ENCODE measurements at places on chromosomes 4 and X. TPM values are rescaled to one million over a fixed set of nuclear protein-coding genes. Genes with fewer than 3 reads are reported as not detected.
A peak's percentile ranks its signal among the peaks of the same experiment; 100 is the strongest.

GRCh38 chr4:185717377-185717741 lies 94.6 kb downstream of the SORBS2 start:
- H3K27ac ChIP-seq, result peak overlapping the region; percentile 73
- H3K4me3 ChIP-seq, result peak overlapping the region; percentile 55
- H3K27me3 ChIP-seq, result no peaks in the 10 kb centered on the region
- DNase-seq, result no peak
- H3K4me1 ChIP-seq, result peaks cover 70% of the 10 kb centered on the region

- no peaks in the 10 kb centered on the region for H3K4me1 ChIP-seq
- no peak for DNase-seq
Observed at GRCh38 chr4:8171266-8171665, 12.7 kb upstream of the ABLIM2 start.

Gene MGAT4D
- total RNA-seq, result not detected

Gene OGT
- 162 TPM for total RNA-seq

DNA sequence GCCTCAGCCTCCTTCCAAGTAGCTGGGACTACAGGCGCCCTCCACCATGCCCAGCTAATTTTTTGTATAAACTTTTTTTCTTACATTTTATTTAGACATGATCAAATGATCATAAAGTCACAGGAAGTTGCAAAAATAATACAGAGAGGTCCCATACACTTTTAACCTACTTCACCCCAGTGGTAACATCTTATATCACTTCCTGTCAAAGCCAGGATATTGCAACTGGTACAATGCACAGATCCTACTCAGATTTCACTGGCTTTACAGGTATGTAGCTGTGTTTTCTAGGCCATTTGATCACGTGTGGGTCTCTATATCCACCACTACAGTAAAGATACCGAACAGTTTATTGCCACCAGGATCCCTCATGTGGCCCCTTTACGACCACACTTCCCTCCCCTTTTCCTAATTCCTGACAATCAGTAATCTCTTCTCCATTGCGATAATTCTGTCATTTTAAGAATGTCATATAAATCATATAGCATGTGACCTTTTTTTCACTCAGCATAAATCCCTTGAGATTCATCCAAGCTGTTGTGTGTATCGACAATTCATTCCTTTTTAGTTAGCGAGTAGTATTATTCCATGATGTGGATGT lies 18.0 kb downstream of the RPS6KA3 start:
- no peak overlapping the region for H3K27ac ChIP-seq
- H3K4me3 ChIP-seq, result no peak overlapping the region
- H3K36me3 ChIP-seq, result peaks cover 4% of the 10 kb centered on the region
- H3K27me3 ChIP-seq, result no peaks in the 10 kb centered on the region

DNA sequence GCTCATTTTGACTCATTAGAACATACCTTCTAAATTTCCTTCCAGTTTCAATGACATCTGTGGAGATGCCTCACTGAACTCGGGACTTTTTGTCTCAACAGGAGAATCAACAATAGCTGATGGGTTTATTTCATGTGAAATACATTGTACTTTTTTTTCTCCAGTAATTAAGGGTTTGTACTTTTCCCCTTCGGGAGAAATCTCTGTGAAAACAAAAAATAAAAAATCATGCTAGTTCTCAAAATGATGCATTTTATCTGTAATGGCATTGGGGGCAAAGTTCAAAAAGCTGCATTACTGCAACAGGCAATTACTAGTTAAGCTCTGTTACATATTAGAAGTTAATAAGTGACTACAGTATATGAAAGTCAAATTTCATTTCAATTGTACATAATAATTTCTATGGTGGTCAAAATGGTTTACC lies 167.3 kb upstream of the SH3RF1 start:
- H3K4me3 ChIP-seq, result no peak overlapping the region
- no peak for DNase-seq
- no peaks in the 10 kb centered on the region for H3K27me3 ChIP-seq

GRCh38 chrX:47226531-47227333 lies 6.1 kb upstream of the USP11 start:
- H3K4me1 ChIP-seq, result peaks cover 15% of the 10 kb centered on the region
- DNase-seq, result no peak
- no peaks in the 10 kb centered on the region for H3K27me3 ChIP-seq
- H3K36me3 ChIP-seq, result peaks cover 55% of the 10 kb centered on the region

Gene FABP2
- not detected for total RNA-seq

Gene ARHGAP36
- not detected for total RNA-seq

DNA sequence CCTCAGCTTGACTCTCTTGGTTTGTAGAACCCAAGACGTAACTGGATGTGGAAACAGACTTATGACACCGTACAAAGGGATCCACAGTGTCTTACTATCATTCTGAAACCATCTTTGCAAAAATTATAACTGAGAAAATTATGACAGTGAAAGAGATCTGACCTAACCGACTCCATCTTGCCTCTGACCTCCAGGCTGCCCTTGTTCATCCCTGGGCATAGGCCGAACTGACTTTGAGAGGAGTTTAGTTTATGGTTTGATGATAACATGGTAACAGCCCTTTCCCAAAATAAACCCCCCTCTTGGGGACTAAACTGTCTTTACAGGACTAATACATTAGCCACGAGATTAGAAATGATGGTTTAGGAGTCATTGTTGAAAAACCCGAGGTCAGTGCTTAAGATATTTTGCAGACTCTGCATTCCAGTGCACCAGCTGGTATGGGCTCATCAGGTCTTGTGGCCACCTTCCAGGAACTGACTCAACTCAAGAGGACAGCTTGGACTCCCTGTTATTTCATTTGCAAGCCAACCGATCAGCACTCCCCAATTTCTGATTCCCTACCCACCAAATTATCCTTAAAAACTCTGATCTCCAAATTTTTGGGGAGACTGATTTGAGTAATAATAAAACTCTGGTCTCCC lies 49.6 kb downstream of the CASP3 start:
- no peak overlapping the region for H3K4me3 ChIP-seq
- H3K4me1 ChIP-seq, result peaks cover 21% of the 10 kb centered on the region
- no peaks in the 10 kb centered on the region for H3K36me3 ChIP-seq
- DNase-seq, result no peak
- H3K27ac ChIP-seq, result peak overlapping the region; percentile 64

Gene OPHN1
- 13.1 TPM for total RNA-seq

Gene PCDH10
- not detected for total RNA-seq

DNA sequence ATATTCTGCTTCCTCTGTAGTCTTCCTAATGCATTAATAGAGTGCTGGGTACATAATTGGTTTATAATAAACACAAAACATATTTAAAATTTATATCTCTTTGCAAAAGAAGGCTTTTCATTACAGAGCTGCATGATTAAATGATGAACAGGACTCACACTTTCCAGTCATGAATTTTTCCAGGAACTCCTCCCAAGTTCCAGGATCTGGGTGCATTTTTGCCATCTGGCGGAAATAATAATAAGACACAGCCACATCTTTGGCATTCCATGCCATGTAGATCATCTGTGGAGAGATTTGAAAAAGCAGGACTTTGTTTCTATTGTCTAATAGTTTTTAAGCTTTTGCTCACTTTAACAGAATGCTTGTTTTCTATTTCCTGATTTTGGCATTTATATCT lies 40.2 kb upstream of the SULT1B1 start:
- H3K36me3 ChIP-seq, result no peaks in the 10 kb centered on the region
- H3K27me3 ChIP-seq, result no peaks in the 10 kb centered on the region
- no peaks in the 10 kb centered on the region for H3K4me1 ChIP-seq
- no peak overlapping the region for H3K4me3 ChIP-seq

DNA sequence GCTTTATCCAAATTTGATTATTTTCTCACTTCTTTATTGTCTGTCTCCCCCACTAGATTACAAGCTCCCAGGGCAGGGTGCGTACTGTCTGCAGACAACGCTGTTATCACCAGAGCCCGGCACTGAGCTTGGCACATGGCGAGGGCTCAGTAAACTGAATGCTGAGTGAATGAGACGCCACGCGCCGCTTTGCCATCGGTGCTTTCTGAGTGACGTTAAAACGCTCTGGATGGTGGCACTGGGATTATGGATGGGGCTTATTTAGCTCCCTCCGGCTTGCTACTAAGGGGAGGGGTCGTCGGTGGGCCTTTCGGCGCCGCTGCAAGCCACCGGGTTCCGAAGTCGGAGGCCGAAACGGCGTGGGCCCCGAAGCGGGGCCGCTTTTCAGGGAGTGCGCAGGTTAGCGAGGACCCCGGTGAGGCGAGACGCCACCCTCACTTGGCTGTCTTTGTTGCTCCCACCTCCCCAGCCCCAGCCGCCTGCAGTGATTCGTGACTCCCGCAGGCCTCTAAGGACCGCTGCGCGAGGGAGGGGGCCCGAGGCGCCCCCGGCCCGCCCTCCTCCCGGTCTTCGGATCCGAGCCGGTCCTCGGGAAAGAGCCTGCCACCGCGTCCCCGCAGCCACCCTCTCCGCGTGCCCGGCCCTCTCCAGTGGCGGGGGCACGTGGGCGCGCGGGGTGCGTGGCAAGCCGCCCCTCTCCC lies 569 bp upstream of the FHL1 start:
- H3K36me3 ChIP-seq, result no peaks in the 10 kb centered on the region
- H3K4me3 ChIP-seq, result peak overlapping the region; percentile 60
- no peak overlapping the region for H3K27ac ChIP-seq
- peaks cover 39% of the 10 kb centered on the region for H3K27me3 ChIP-seq
- DNase-seq, result no peak

Gene RHOXF2
- total RNA-seq, result not detected

DNA sequence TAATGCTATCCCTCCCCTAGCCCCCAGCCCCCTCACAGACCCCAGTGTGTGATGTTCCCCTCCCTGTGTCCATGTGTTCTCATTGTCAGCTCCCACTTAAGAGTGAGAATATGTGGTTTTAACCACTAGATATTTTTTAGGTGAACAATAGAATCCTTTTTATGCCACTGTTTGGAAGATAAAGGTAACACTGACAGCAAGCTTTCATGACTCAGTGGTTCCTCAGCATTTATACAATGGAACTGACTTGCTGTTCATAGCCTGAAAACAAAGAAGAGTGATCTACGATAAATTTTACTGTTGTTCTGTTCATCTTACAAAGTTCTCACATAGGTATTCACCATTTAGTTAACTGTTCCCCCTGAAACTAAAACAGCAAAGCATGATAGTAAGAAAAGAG lies 147.8 kb downstream of the ARHGAP10 start:
- no peak overlapping the region for H3K27ac ChIP-seq
- H3K27me3 ChIP-seq, result no peaks in the 10 kb centered on the region
- H3K36me3 ChIP-seq, result no peaks in the 10 kb centered on the region

GRCh38 chr4:28436191-28437080 lies 1575.8 kb downstream of the STIM2 start:
- peak overlapping the region; percentile 9 for H3K4me3 ChIP-seq
- H3K4me1 ChIP-seq, result peaks cover 9% of the 10 kb centered on the region
- DNase-seq, result no peak
- H3K27me3 ChIP-seq, result no peaks in the 10 kb centered on the region
- H3K36me3 ChIP-seq, result no peaks in the 10 kb centered on the region
- H3K27ac ChIP-seq, result peak overlapping the region; percentile 24

DNA sequence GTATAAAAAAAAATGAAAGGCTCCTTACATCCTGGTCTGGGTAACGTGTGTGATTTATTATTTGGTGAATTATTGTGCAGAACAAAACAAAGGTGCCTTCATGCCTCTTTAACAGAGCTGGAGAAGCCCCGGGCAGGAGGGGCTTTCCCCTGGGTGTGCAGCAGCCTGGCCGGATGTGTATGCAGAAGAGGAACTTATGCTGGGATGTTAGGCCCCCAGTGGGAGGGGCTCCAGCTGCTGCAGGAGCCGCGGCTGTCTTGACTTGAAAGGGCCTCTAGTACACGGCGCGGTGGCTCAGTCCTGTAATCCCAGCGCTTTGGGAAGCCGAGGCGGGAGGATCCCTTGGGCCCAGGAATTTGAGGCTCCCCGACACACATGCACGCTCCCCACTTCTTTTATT lies 16.0 kb downstream of the CCNQ start:
- DNase-seq, result no peak
- no peak overlapping the region for H3K27ac ChIP-seq
- no peaks in the 10 kb centered on the region for H3K4me1 ChIP-seq
- H3K36me3 ChIP-seq, result no peaks in the 10 kb centered on the region
- no peak overlapping the region for H3K4me3 ChIP-seq

DNA sequence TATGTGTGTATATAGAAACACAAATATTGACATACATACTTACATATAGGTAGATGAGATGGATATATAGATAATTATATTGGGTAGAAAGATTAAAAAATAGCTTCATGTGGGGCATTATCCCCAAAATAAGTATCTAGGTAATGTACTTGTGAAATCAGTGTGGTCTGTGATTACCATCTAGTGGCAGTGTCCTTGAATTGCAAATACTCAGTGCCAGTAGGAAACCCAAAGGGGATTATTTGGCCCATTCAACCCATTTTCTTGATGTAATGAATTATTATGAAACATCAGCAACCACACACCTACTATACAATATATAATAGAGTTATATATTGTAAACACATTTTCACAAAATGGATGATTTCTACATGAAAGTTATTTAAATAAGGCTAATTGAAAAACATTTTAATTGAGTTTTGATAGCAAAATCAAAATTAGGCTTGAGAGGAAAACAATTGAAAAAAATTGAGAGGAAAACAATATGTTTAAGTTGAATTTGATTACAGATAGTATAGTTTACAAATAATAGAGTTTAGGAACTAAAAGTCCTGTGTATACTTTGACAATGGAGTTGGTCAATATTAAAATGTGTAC lies 389.4 kb downstream of the GALNTL6 start:
- peak; percentile 2 for DNase-seq
- no peak overlapping the region for H3K4me3 ChIP-seq
- no peaks in the 10 kb centered on the region for H3K4me1 ChIP-seq
- no peaks in the 10 kb centered on the region for H3K27me3 ChIP-seq
- H3K36me3 ChIP-seq, result no peaks in the 10 kb centered on the region

DNA sequence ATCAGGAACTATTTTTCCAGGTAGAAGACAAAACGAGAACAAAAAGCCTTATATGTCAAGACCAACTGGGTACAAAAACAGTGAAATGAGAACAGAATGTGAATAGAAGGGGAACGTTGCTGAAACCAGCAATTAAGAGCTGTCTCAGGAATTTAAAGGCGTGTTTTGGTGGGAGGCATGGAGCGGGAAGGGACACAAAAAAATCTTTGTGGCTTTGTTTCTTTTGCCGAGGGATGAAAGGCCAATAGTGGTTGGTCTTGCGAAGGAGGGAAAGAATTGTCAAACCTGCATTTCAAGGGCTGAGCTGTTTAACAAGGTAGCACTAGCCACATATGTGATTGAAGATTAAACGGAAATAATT lies 103.8 kb downstream of the USP46 start:
- H3K4me3 ChIP-seq, result no peak overlapping the region
- DNase-seq, result no peak
- H3K27me3 ChIP-seq, result peaks cover 15% of the 10 kb centered on the region
- H3K4me1 ChIP-seq, result no peaks in the 10 kb centered on the region

DNA sequence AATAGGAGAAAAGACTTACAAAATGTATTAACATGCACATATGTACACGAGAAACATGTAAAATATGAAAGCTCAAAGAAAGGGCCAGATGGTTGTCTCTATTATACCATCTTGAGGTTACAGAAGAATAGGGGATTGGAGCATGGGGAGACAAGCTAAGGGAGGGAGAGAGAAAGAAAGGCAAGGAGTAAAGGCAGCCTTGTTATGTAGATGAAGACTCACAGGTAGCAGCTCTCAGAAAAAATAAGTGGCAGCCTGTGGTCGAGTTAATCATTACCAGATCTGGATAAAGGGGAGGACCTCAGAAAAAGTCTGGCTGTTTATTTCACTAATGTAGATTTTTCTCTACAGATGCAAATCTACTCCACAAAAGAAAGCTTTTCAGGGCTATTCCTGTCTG lies 26.6 kb upstream of the PPP1R2C start:
- H3K4me1 ChIP-seq, result peaks cover 8% of the 10 kb centered on the region
- H3K36me3 ChIP-seq, result no peaks in the 10 kb centered on the region
- no peak overlapping the region for H3K4me3 ChIP-seq
- DNase-seq, result no peak
- no peaks in the 10 kb centered on the region for H3K27me3 ChIP-seq
- no peak overlapping the region for H3K27ac ChIP-seq
